ENCODE measurements at places on chromosomes 5 and 9.
A peak's percentile ranks its signal among the peaks of the same experiment; 100 is the strongest.

DNA sequence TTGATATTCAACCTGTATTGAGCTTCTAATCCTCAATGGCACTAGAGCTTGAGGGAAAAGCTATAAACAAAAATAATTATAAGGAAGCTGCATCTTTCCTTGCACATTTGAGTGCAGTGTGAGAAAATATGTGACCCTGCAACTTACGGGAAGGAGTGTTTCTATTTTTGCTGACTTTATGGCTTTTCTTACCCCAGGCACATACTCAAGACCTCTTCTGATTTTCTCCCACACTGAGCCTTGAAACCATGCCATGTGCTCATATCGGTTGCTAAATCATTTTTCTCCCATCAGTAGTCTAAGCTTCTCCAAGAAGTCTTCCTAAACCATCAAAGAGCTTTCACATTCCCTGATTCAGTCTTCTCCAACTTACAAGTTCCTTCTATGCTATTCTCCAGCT lies 91.5 kb downstream of the CDH6 start:
- no peak for DNase-seq

GRCh38 chr9:13395156-13395555 lies 115.7 kb upstream of the MPDZ start:
- no peak for DNase-seq

- no peak for DNase-seq
Observed at GRCh38 chr5:159936686-159937329, 20.5 kb downstream of the ADRA1B start.

DNA sequence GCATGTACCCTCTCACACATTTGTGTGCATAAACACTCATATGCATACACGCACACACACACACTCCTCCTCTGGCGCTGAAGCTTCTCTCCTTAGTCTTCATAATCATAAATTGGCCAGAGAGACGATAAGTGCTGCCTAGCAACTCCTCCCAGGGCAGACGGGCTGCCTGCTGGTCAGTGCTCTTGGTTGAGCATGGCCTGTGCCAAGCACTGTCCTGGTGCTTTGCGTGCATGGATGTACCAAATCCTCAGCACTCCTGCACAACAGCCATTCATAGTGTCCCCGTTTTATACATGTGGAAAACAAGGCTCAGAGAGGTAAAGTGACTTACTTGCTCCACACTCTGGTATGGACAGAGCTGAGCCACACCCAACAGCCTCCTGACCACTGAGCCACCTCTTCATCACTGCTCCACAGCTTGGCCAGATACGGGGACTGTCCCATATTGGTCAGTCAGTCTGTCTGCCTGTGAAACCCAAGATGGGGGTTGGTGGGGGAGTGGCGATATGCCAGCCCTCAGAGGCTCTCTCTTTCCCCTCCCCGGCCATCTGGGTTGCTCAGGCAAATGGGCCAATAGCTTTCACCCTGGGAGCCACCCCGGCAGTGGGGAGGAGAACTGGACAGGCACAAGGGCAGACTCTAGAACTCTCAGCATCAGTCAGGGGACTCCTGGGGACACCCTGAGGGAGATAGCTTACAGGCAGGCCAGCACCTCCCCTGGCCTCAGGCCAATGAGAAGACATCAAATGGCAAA lies 64.3 kb upstream of the GARNL3 start:
- DNase-seq: no peak

DNA sequence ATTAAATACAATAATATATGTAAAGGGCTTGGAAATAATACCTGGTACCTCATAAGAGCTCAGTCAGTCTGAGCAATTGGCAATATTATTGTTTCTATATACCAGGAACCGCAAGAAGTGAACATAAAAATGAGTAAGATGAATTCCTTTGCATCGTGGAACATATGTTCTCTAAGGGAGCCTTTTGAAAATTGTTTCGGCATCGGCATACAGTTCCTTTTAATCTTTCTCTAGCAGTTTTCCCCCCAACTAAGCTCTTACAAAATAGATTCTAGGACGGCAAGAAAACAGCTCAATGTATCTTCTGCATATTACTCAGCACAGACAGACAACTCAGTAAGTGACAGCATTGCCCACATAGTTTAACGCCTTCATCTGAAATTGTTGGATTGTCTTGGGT lies 426.6 kb upstream of the WWC1 start:
- DNase-seq: no peak

DNA sequence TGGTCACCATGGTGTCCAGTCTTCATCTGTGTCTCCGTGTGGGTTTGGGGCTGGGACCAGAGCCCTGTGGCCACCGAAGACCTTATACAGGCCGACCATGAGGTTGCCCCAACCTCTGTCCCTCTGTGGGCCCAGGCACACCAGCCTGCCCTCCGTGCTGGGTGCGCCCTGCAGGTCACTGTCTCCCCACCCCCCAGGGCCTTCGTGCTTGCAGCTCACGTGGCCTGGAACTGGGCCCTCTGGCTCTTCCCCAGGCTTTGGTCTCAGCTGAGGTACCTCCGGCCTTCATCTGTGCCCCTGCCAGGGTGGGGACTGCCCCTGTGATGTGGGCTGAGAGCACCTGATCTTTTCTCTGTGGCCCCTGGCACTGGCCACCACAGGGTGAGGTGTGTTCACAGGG lies 92.1 kb downstream of the RXRA start:
- DNase-seq: no peak

GRCh38 chr5:142821733-142822487 lies 51.7 kb downstream of the ARHGAP26 start:
- no peak for DNase-seq

DNA sequence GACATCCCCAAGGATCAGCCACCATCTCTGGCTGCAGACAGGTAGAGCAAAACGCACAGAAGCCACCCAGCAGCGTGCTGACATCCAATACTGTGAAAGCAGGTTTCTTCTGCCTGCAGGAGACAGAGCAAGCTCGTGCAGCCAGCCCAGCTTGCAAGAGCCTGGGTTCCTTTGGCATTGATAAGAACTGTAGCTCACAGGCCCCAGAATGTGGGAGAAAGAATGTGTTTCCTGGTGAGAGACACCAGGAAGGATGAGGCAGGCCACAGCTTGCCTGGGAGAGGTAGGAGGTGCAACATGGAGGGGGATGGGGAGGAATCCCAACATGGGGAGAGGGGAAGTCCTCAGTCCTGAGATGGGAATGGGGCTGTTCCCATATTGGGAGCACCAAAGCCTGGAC lies 34.0 kb upstream of the ARAP3 start:
- no peak for DNase-seq

DNA sequence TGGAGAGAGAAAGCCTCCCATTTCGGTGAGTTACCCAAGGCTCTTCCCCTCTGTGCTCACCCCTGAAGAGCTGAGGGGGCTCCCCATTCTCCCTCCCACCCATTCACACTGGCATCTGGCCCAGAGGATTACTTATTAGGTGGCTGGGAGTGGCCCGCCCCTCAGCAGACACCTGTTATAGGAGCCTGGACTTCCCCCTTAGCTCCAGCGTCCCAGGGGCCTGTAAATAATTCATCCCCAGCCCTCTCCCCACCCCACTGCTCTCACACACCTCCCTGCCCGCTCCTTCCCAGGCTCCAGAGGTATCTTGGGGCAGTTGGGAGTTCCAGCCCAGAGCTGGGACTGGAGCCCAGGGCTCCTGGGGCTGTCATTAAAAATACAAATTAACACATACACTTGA lies 11.6 kb upstream of the SLC6A7 start:
- DNase-seq: no peak

GRCh38 chr5:30502277-30502676 lies 691.2 kb upstream of the CDH6 start:
- no peak for DNase-seq

GRCh38 chr9:88303721-88304451 lies 84.4 kb upstream of the SPIN1 start:
- DNase-seq: no peak

GRCh38 chr9:107144475-107144874 lies 138.6 kb upstream of the RAD23B start:
- no peak for DNase-seq

DNA sequence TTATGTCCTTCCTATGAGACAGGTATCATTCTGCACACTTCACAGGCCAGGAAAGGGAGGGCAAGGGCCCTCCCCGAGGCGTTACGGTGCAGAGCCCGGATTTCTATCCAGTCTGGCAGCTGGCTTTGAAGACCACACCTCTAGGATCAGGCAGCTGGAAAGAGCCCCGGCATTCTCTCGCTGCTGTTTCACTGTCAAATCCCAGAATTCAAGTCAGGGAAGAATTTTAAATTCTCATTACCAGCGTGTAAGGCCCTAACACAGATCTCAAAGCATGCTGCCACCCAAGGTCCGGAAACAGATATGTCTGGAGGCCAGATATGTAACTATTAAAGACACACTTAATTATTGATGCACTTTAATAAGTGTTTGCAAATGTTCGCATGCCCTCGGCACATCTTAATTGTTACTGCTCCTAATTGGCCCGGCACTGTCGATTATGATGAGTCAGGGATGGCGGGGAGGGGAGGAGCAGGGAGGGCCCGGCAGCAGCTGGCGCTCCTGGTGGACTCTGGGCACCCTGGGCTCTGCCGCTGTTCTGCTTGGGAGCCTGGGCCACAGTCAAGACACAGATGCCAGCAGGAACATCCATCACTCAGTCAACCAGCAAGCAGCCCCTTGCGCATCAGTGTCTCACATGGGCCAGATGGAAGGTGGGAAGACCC lies 76.3 kb upstream of the BARHL1 start:
- no peak for DNase-seq

DNA sequence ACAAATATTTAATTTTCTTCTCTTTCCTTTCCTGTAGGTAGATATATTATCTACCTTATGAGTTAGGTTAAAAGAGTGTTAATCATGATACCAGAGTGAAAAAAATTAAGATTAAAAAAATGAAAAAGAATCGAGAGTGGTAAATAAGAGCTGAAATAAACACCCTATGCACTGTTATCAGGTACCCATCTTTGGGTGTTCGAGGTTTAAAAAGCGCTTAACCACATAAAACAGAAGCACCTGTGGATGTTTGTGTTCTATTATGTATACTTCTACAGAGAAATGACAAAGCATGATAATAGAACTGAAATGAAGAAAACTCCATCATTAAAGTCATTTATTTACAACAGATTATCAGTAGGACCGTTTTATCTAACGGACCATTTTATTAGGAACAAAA lies 25.7 kb upstream of the GCNT4 start:
- DNase-seq: no peak

- peak; percentile 29 for DNase-seq
Observed at GRCh38 chr9:97830884-97831829, 21.9 kb upstream of the FOXE1 start.

GRCh38 chr9:90827181-90827871 lies 25.7 kb downstream of the SYK start:
- no peak for DNase-seq

GRCh38 chr9:120736881-120737280 lies 22.6 kb upstream of the MEGF9 start:
- DNase-seq: no peak

DNA sequence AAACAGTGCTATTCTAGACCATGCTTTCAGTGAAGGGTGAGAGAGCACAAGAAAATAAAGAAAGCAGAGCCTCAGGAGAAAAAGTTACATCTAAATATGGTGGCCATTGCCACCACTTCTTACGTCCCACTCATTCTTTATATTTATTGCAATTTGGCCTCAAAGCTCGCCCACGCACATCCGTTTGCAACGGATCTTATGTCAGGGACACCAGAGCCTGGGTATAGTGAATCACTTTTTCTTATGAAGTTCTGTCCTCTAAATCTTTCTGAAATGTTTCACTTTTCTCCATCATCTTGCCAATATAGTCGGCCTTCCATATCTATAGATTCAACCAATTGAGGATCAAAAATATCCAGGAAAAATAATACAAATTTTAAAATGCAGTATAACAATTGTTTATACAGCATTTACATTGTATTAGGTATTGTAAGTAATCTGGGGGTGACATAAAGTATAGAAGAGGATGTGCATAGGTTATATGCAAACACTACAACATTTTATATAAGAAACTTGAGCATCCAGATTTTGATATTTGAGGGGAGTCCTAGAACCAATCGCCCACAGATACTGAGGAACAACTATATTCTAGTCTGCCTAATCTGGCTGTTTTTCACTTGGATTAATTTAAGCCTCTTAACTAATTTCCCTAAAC lies 35.2 kb downstream of the GOLPH3 start:
- DNase-seq: no peak

DNA sequence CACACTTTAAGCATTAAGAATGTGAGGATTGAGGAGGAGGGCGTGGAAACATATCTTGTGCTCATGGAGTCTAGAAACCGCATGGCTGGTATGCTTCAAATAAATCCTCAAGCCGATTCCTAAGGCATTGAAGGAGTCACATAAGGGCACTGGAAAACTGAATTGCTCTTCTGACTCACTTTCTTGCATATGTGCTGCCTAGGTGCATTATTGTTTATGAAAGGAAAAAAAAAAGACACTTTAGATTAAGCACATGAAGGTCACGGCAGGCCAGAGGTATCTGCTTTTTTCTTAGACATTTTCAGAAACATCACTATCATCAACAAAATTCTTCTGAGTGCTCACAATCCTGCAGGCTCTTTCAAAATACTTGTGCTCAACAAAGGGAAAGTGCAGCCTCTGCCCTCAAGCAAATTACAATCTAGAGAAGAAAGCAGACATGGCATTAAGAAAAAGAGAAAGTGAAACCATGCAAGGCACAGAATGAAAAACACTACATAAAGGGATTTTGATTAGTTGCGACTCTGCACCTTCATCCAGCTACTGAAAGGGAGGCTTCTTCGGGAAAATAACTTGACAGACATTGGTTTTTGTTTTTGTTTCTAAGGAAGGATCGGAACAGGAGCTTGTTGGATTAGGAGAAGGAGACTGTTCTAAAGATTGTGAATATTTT lies 2117.6 kb downstream of the MAT2B start:
- no peak for DNase-seq

DNA sequence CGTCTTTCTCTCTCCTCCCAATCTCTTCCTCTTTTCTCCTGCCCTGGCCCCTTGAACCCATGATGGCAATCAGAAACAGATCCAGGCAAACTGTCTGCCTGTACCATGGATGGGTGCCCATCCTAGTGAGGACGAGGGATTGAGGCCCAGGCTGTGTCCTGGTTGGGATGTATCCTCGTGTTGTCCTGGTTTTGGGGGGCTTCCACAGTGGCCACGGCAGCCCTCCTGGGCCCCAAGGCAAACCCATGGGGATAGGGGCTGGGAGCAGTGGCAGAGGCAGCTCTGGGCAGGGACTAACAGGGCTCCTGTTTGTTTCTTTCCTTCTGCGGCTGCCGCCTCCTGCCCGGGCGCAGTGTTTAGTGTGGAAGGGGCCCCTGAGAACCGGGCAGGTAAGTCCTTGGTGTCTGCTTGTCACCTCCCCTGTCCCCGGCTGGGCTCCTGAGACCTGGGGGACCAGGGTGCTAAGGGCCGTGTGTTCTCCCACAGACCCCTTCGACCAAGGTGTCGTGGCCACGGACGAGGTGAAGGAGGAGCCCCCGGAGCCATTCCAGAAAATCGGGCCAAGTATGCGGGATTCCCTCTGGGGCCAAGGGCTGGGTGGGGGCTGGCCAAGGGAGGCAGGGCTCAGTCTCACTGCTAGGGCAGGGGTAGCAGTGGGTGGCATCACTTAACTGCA lies 70.0 kb downstream of the AMBP start:
- DNase-seq: no peak

DNA sequence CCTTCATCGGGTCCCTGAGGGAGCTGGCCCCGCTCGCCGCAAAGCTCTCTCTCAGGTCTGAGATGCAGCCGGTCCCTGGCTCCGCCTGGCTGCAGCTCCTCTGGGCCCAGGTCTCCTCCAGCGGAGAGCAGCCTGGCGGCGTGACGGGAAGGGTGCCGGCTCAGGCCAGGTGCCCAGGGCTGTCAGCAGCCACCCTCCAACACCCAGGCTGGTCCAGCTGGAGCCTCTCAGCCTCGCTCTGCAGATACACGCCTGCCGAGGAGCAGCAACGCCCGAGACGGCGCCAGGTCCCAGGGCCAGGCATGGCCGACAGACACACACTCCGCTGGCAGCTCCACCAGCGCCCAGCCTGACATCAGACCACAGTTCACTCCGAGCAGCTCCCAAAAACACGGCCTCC lies 25.6 kb downstream of the FAM163B start:
- no peak for DNase-seq

Measured in NCI-H187 (cell line).